Stimulated activated naive CD4-positive, alpha-beta T cell treated with Interleukin-2 at 50 U/mL for 16 hours (primary cell): ENCODE measurements at places on chromosomes 5 and 9.

GRCh38 chr5:181001947-181002346, 13.3 kb downstream of the BTNL3 start:
- no peak for DNase-seq

DNA sequence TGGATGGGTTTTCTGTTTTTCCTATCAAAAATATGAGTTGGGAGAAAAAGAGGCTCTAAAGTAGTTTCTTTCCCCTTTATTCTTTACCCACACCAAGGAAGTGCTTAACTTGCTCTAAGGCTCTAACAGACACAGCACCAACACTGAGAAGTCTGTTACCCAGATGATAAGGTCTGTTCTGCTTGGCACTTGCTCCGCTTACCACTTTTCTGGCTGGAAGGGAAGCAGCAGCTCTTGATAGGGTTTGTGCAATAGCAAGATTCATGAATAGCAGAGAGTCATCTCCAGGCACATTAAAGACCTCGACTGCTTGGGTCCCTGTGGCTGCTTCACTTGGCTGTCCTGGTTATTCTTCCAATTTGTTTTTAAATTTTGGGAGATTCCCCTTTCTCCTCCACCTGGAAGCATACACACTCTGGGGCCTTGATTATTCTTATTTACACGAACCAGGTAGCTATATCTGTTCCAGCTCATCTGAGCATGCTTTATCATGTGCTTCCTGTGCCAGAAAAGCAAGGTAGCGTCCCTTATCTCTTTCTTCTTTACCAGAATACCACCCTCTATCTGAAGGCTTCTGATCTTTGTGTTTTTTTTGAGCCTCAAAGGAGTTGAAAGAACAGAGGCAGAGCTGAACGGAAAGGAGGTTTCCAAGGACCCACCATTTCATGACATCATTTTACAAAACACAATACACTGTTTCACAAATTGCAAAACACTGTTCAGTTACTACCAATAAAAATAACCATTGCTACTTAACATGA, 24.8 kb downstream of the PPP3R2 start:
- no peak for DNase-seq

DNA sequence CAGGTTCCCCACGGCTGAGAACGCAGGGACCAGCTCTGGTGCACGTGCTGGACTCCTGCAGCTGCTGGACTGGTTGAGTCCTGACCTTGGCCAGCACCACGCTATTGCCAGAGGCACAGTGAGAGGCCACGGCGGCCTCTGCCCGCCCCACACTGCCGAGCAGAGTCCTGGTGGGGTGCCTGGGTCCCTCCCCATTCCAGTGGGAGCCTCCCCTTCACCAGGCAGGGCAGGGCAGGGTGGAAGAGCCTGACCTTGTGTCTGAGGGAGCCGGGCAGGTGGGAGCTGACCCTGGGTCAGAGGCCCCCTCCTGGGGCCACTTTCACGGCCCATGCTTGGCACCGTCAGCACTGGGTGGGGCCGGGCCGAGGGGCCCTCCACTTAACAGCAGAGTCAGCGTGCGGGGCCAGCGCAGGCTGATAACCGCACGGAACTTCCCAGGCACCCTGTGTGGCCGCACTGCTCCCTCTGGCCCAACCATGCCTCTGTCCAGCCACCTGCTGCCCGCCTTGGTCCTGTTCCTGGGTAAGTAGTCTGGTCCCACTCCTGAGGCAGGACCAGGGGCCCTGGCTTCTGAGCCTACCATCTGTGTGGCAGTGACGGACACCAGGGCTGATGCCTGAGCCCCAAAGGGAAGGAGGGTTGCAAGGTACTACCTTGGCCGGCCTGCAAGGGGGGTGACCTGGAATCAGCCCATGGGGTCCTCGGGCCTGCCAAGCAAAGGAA, at the start of gene MAMDC4:
Gene MAMDC4, plus strand, starts transcription at position 406 of the 723 bp plus-strand sequence. Its CDS starts 71 bp downstream, at position 477.
- DNase-seq, result no peak

DNA sequence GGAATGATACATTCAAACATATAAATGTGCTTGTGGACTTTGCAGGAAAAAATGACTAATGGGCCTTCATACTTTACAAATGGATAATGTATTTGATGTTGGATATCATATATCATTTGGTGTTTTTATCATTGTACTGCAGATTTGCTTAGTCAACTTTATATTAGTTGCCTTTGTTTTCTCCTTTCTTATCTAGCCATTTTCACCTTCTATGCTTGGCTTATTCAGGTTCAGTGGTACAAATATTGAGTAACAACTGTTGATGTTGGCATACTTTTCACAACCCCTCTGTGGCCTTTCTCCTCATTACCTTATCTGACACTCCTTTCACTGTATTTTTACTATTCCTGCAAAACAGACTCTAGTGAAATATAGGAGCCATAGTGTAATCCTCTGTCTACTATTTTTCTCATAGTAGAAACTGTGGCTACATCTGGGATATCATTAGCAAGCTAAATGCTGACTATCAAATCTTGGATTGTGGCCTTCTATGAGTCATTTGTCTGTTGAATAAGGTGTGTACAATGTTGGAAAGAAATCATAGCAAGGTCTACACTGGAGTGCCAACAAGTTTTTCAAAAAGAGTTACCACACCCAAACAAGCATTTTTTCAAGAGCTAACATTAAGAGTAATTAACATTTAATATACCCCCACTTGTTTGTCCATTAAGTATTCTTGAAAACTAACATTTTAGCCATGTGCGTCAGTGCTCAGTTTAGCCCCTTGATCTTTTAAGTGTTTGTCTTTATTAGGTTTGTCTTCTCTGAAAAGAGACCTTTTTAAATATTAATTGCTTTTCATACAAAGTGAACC, 330.1 kb downstream of the ADGRV1 start:
- no peak for DNase-seq

DNA sequence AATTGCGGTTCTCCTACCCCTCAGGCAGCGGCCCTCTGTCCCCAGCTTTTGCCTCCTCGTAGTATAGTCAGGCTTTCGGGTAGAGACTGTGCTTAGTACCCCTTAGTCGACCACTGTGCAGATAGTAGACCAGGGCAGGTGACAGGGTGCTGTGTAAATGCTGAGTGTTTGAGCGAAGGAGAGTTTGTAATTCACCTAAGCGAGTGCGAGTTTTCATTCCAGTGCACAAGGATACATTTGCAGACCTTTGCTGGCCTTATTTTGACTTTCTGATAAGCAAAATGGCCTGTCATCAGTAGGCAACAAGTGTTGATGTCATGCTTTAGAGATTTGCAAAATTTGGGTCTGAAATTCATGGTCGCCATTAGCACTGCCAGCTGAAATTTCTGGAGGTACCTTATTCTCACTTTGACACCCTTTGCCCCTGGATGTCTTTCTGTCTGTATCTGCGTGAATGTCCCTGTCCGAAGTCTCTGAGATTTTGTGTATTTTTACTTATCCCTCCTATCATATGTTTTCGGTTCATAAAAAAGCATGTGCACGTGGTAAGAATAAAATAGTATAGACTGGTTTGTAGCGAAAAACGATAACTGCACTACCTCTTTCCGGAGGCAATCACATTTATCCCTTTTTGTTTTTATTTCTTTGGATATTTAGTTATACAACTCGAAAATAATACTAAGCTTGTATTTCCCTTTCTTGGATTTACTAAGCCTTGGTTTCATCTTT, 1.9 kb downstream of the LMNB1 start:
- DNase-seq, result no peak

- no peak for DNase-seq
Measured at GRCh38 chr5:142568283-142568995, 117.5 kb downstream of the FGF1 start.

DNA sequence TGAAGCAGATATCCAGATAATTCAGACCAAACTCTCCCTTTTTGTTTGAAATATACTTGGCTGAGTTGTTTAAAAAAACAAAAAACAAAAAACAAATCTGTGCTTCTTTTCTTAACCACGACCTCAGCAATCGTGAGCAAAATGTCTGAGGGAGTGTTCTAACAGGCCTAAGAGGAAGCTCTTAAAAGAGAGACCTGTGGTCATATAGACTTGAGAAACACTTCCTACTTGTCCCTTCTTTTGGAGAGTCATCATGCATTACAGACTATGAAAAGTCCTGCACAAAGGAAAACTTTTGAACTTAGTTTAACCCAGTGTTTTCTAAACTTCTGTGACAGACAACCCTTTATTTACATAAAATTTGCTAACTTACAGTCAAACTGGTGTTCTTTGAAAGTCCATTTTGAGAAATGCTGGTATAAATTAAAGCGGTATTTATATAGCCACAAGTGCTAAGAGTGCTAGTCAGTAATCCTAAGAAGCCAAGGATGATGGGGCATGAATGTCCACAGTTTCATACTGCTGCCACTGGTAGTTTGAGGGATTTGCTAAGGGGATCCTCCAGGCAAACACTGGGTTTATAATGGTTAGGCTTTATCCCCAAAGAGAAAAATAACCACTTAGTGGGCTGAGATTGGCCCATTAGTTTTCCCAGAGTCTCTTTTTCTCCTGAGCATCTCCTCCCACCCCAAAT, 199.8 kb downstream of the LRRC70 start:
- no peak for DNase-seq

DNA sequence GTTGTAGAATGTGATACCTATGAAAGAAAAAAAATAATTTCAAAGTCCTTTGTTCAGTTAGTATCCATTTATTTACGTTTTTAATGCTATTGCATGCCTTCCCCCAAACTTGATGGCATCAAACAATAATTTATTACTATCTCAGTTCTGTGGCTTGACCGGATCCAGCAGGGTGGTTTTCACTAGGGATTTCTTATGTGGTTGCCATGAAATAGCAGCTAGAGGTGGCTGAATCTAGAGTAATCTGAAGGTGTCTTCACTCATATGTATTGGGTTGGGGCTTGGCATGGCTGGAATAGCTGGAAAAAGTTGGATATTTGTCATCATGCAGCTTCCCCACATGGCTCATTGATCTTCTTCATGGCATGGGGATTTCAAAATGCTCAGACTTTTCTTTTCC, 619.3 kb upstream of the ZNF608 start:
- DNase-seq, result no peak

DNA sequence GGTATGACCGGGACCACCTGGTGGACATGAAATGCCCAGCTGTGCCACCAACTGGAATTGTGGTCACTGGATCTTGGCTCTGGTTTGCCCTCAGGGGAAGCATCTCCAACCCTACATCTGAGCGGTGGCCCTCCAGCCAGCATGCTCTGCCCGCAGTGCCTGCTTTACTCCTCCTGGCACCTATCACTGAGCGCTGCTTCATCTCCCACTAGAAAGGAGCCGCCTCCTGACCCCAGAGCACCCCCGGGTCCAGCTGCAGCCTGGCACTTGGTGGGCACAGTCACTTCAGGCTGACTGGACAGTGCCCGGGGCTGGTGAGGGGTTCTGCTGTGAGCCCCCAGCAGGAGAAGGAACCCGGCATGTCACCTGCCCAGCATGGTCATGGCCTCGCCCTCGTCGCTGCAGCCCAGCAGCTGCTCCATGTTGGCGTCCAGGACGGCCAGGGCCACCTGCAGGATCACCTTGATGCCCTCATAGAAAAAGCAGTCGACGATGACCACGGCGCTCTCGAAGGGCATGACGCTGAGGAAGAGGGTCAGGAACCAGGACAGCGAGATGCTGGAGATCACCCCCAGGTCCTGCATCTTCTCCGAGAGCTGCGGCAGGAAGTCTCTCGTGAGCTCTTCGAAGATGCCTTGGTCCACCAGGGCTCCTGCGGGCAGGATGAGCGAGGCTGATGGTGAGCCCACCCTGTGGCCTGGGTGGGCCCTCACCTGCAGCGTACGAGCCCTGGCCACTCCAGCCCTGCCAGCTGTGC, 16.1 kb upstream of the MRNIP start:
- DNase-seq, result no peak

DNA sequence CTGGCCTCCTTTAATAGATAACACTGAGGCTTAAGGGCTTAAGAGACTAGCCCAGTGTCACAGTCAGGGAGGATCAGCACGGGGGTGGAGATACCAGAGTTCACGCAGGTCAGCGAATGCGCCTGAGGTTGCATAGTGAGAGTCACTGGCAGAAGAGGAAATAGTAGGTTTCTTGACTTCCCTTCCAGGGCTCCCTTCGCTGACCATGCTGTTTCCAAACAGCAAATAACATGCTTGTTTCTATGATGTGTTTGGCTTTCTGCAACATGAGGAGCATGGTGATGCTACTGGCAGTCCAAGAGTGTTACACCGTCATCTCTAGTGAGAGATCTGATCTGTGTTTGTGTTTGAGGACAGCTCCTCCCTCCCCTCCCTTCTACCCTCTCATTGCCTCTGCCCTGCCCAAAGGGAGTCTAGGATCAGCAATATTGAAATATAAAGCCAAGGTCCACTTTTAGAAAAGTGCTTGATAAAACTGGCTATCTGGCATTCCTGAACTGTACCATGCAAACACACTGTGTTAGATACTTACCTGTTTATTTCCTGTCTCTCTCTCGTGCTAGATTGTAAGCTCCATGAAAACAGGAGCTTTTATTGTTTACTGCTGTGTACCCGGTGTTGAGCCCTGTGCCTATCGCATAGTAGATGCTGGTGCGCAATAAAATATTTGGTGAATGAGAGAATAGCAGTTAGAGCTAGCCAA, 12.3 kb downstream of the TLE4 start:
- peak; percentile 24 for DNase-seq

GRCh38 chr9:34796924-34797323, 87.0 kb upstream of the CCL21 start:
- no peak for DNase-seq

- no peak for DNase-seq
Measured at GRCh38 chr9:95438561-95439357, 78.0 kb downstream of the PTCH1 start.

DNA sequence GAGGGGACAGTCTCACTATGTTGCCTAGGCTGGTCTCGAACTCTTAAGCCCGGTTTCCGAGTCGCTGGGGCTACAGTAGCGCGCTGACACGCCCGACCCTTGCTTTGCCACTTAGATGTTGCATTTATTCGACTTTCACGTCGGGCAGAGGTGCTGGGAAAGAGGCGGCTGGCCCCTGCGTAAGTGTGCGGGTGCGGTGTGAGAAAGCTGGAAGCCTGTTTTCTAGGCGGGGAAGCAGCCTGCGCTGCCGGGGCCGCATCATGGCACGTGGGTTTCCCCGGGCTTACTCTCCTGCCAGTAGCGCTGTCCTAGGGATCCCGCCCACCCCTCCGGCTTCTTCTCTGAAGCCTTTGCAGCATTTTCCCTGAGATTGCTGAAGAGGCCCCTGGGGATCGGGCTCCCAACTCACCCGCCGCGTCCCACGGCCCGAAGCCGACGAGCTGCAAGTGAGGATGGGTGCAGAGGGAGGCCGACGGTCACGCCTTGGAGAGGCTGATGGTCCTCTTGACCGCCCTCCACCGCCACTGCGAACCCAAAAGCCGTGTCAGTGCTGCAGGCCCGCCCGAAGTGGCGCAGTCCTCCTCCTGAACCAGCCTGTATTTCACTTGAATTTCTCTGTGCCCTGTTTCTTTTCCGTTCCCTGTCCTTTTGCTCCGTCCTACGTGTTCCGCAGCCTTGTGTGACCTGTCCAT, 5.8 kb upstream of the TRIM41 start:
- DNase-seq, result no peak

DNA sequence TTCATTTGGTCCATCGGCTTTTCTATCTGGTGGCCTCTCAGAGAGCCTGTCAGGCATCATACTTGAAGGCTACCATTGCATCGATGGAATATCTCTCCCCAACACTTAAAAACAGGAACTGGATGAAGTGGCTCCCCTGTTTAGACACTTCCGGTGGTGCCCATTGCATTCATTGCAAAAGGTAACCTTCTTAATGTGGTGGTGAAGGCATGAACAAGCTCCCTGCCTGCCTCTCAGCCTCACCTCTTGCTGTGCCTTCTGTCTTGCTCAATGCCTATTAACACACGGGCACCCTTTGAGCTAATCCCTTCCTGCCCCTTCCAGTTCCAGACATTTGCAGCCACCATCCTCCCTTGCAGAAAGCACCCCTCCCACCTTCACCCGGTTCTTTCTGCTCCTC, 233.1 kb upstream of the MSX2 start:
- DNase-seq, result no peak

- no peak for DNase-seq
Measured at GRCh38 chr5:38757451-38758245, 88.2 kb upstream of the OSMR start.
